ENCODE measurements at places on chromosomes 7 and 10. TPM values are rescaled to one million over a fixed set of nuclear protein-coding genes. Genes with fewer than 3 reads are reported as not detected.

DNA sequence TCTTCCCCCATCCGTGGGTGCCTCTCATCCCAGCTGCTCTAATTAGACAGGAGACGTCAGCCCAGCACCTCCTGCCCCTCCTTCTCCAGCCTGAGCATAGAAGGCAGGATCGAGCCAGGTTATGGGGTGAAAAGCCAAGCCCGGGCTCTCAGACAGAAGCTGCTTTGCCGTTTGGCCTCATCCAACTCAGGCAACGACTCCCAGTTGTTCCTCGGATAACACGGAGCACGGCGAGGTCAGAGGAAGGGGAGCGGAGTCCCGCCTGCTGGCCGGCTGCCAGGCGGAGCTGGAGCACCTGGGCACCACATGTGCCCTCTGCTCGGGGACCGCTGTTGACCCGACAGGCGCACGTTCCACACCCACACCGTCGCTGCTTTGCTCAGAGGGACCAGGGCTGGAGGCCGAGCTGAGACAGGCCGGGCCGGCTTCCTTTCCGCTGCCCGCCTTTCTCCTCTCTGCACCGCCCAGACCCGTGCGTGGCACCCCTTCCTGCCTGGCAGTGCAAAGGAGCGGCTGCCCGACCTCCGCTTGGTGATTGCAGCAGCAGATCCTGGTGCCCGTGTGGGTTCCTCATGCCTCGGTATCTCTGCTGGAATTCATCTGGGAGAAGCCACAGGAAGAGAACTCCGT is 21.6 kb upstream of the UNCX start:
- no peak for ATAC-seq

DNA sequence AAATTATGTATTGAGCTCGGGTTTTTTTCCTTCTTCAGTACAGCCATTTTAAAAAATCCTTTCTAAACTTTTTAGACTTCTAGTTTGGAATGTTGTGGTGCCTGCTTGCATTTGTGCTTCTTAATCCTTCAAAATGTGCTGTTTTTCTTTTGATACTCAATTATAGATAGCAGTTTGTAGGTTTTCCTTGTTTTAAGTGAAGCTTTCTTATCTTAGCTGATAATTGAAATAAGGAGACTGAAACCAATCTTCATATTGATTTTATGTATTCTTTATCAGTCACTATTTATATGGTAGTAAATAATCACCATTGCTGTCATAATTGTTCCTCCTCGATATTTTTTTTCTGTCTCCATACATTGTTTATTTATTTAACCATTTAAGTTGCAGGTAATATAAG is 56.6 kb downstream of the TAF3 start:
- no peak for ATAC-seq

GRCh38 chr10:113494761-113495160 is 58.1 kb upstream of the HABP2 start:
- ATAC-seq: no peak

GRCh38 chr10:61356354-61356753 is 96.8 kb downstream of the TMEM26 start:
- ATAC-seq: no peak

The MYPN gene
- total RNA-seq: 0.79 TPM

The CAV2 gene
- total RNA-seq: 142 TPM

The AGMO gene
- 0.77 TPM for total RNA-seq

Measured in gastroesophageal sphincter (tissue), 4 donors.